CD4-positive, alpha-beta T cell treated with Interleukin-6 at 100 ng/mL for 8 hours (primary cell): ENCODE measurements at places on chromosomes 11 and 22.

- DNase-seq = no peak
These were observed 1477.8 kb downstream of the FAM181B start for GRCh38 chr11:81255895-81256294.

GRCh38 chr11:38156495-38157146, 1558.6 kb upstream of the RAG2 start:
- no peak for DNase-seq

- DNase-seq = no peak
These were observed 7.8 kb downstream of the MYEOV start for GRCh38 chr11:69301455-69302401.

GRCh38 chr11:131896978-131897615, 526.7 kb downstream of the NTM start:
- no peak for DNase-seq

GRCh38 chr11:2806351-2807024, 79.1 kb downstream of the CDKN1C start:
- DNase-seq = no peak

- DNase-seq = no peak
These were observed 52.6 kb downstream of the ABTB2 start for GRCh38 chr11:34305193-34305592.
